ENCODE measurements at places on chromosomes 12 and 14.

DNA sequence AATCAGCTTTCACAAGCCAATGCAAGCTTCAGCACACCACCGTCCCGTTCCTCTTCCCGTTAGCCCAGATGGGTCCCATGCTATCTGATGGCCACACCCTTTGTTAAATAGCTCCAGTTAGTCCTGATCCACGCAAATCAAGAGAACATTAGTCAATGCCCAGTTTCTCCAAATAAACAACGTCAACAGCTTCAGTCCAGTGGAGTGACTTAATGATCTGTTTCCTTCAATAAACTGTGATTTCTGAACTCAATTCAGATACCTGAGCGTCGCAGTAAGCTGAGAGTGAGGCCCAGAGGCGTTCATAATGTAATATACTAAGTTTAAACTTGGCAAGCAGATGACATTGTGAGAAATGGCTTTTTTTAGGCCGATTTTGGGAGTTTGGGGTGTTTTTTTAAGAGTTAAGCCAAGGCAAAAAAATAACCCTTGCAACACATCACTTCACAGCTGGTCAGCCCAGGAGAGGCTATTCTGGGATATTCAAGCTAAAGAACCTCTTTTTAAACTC is 112.3 kb downstream of the ZFP36L1 start:
- DNase-seq: no peak

- no peak for DNase-seq
These were observed 1.3 kb downstream of the PRPH start for GRCh38 chr12:49296034-49296835.

- peak; percentile 57 for DNase-seq
These were observed 26.6 kb downstream of the UBE3B start for GRCh38 chr12:109504068-109504467.

- DNase-seq: no peak
These were observed 6.9 kb downstream of the C12orf56 start for GRCh38 chr12:64383675-64384074.

DNA sequence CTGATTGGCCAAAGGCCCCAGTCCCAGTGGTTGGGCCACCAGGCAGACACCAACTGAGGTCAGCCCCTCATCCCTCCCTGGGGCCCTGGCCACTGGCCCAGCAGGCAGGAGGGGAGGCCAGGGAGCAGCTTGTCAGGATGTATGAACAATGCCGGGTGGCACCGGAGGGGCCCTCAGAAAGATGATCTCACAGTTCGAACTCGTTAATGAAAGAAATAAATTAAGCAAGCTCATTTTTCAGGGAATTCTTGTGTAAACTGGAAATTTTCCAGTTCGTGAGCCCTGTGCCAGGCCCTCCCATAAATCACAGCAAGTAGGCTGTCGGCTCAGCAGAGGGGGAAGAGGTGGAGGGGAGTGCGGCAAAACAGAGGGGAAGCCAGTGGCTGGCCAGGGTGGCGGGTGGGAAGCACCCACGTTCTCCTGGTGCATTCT is 177.0 kb upstream of the VASH1 start:
- DNase-seq: peak; percentile 90

DNA sequence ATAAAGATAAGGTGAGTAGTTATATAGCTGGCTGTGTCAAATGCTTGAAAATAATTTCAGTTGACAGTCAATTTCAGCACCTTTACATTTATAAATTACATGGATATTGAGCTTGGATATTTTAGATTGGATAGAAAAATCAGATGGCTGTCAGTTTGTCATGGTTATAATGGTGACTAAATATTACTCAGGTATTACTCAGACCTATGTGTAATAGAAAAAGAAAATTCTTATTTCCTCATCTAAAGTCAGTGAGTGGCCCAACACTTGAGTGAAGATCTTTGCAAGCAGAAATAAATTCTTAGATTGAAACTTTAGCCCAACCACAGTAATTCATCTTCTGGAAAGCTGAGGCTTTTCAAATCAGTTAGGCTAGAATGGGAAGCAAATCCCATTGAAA is 354.4 kb downstream of the NAV3 start:
- DNase-seq: no peak

GRCh38 chr12:121033625-121034349 is 5.3 kb downstream of the OASL start:
- no peak for DNase-seq

DNA sequence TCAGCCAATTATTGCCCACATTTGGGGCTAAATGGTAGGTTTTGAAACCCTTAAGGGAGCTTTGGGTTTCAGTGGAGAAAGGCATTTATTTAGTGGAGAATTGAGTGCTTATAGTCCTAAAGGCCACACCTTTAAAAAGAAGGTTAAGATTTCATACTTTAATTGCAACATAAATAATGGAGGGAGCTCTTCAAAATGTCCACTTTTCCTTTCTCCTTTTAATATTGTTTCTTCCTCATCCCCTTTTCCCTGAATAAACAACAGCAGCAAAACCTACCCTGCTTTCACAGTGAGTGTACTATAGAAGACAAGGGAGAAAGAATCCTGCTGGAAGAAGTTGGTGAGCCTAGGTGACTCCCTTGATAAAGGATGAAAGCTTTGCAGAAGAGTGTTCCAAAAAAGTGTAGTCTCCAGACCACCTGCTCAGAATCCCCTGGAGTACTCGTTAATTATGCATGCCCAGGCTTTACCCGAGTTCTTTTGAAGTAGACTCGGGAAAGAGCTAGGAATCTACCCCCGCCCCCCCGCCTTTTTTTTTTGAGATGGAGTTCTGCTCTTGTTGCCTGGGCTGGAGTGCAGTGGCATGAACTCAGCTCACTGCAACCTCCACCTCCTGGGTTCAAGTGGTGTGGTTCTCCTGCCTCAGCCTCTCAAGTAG is 11.5 kb upstream of the EID3 start:
- no peak for DNase-seq

DNA sequence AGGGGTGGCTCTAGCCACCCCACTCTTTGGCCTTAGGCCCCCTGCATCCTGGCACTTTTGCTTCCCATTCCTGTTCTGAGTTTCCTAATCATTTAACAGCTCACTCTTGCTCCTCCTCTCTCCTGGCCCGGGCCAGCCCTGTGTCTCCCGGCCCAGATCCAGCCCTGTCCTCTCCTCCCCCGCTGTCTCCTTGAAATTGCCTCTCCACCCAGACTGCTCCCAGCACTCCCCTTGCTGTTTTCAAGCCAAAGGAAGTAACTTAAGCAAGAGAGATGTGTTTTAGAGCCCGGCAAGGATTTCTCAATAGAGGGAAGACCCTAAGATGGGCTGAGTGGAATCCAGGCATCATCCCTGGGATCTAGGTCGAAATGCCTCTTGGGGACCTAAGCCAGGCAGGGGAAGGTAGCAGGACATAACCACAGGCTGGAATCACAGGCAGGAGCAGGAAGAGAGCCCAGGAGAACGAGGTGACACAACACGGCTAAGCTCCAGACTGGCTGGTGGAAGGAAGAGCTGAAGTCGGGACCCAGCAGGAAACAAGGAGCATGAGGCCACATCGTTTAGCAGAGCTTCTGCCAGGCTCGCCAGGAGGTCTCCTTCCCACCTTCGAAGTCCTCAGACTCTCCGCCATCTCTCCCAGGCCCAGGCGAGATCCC is 2.0 kb upstream of the LRP1-AS start:
- DNase-seq: no peak

GRCh38 chr12:113234483-113234882 is 13.2 kb downstream of the TPCN1 start:
- no peak for DNase-seq

DNA sequence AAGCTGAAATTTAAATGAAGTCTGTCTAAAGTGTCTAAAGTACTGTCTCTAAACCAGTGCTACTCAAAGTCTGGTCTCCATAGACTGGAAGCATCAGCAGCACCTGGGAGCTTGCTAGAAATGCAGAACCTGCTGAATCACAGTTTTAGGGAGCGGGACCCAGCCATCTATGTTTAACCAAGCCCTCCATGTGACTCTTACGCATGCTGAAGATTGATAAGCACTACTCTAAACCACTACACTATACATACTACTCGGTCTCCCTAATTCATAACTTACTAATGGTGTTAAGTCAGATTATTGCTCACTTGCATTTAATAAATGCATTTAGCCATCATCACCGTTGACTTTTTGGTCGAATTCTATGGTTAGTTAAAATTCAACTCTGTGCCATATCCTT is 88.8 kb downstream of the SLC25A21 start:
- no peak for DNase-seq

DNA sequence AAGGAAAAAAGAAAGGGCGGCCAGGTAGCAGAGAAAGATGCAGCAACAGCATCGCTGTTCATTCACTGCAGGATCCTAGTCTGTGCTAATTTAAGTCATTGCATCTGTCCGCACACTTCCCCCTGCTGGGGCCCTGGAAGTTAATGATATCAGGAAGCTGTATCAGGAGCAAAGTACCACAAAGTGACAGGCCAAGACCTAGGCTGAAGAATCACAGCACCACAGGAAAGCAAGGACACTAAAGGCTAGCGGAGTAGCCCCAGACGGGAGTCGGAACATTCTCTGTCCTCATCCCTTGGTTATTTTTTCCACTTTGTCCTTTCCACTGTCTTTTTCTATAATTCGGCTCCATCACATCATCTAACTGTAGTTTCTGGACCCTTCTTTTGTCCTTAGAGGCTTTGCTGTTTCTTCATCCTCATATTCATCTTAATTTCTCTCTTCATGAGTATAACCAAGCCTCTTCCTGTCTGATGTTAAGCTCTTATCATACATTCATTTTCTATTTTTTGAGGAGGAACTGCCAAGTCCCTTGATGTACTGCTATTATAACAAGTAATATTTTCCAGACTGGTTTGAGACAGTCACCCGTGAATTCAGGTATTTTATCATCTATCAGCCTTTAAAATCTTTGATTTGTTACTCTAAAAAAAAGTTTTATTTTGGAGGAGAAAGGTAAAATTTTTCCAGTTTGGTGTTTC is 28.3 kb downstream of the DUSP16 start:
- DNase-seq: no peak

GRCh38 chr12:97131220-97131981 is 224.3 kb downstream of the NEDD1 start:
- DNase-seq: no peak

DNA sequence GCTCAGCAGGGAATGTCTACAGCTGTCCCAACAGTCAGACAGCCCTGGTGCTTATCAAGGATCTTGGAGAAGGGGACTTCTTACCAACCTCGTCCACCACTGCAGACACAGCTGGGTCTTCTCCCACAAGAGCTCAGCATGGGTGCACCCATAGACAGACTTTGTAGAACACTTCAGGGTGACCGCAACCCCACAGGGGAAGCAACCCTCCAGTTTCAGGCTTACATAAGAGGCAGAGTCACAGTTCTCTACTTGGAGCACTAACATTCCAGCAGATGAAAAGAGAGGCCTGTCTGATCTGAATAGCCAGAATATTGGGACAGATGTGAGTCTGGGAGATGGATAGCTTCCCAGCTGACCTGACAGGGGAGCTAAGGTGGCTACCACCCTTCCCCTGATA is 3.5 kb upstream of the CLEC1A start:
- no peak for DNase-seq

- DNase-seq: no peak
These were observed 98.3 kb upstream of the EVL start for GRCh38 chr14:99966912-99967311.

DNA sequence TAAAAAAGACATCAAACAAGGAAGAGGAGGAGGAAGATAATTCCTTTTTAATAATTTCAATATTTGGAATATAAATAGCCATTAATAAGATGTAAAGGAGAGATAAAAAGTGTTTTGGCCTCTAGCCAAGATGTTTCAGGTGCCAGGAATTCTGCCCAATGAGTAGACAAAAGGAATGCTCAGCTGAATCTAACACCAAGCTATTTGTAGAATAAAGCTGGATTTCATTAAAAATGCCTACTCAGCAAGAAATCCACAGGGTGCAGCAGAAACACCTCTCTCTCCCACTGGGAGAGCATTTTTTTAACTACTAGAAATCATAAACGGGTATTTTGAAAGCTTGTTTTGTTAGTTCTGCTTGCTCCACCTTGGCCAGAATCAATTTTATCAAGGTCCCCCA is 4.1 kb upstream of the STAB2 start:
- no peak for DNase-seq

- DNase-seq: no peak
These were observed 789.1 kb downstream of the TMEM121 start for GRCh38 chr14:106315436-106315835.

DNA sequence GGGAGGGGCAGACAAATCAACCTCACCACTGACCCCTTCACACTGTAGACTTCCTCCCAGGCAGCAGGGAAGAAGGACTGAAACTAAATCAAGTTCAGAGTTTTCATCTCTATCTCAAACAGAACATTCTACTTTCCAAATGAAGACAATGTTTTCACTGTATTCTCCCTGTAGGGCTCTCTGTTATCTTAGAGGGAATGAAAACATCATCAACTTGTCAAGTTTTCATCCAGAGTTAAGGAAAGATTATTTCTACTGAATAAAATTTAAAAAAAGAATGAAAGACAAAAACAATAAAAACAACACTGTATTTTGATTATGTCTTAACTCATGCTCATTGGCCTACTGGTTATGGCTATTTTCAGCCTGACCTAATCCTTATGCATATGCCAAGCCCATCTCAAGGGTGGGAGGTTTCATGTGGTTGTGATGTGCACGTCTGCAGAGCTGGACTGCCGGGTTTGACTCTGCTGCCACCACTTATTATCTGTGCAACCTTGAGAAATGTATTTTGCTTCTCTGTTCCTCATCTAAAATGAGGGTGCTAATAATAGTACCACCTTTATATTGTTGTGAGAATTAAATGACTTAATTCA is 152.0 kb upstream of the AVPR1A start:
- DNase-seq: no peak

DNA sequence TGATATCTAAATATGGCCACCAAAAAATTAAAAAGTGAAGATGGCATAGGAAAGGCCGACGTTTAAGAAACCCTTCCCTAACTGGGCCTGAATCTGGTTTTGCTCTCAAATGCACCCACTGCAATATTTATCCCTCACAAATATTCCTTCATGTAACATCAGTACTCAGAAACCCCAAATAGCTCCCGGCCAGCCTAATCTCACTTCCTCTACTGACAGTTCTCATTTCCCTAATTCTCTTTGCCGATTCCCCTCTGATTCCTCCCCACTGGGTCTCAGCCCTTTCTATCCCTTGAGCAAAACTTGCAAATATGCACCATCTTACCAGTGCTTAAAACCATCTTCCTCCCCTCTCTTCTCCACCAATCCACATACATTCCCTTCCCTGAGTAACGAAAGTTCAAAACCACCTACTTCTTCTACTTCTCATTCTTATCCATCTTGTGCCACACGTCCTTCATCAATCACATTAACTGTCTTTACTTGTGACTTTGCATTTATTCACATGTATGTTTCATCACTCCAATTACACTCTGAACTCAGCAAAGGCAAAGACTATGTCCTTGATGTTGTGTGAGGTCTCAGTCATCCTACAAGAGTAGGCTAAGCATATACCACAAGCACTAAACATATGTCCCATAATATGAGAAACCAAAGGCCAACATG is 23.1 kb downstream of the KCNK10 start:
- DNase-seq: no peak

GRCh38 chr14:102817318-102817717 is 40.1 kb downstream of the TRAF3 start:
- no peak for DNase-seq

DNA sequence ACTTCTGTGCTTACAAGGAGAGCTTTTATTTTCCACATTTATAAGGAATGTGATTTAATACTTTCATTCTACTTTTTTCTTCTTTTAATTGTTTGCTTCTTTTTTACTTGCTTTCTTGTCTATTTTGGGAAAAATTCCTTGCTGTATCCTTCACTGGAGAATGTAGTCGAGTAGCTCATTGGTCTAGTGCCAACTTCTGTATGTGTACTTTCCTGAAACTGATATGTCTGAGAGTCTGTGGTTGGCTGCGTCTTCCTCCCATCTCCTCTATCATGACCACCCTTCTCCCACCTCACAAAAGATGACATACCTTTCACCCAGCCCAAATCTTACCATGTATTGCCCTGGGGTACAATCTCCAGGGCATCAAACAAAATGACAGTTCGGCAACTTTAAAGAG is 51.8 kb downstream of the MSRB3 start:
- no peak for DNase-seq

All from NCI-H2081 (cell line).